ENCODE measurements at places on chromosomes 4 and X.

GRCh38 chr4:122086338-122087065 is 65.6 kb upstream of the BLTP1 start:
- no peak for DNase-seq

DNA sequence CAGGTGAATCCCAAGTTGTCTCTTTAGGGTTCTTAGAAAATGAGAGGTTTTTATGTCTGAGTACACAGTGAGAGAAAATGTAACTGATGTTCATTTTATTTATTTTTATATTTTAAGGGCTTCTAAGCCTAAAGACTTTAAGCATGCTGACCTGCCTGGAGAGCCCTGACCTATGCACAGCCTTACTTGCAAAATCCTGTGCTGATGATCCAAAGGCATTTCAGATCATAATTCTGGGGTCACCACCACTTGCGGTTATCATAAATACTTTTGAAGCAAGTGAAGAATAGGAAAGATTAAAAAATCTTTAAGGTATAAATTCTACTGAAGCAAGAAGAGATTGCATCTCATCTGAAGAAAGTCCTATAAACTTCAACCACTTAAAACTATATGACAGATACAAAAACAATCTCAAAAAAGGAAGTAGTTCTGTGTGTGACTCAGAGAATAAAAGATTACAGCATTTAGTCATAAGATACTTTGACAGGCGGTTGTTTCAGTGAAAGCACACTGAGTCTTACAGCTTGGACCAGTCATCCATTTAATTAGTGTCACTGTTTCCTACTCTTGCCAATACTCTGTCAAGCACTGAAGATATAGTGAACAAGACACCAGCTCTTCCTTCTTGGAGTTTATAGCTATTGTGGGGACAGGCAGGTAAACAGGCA is 245.2 kb upstream of the DIPK2B start:
- no peak for DNase-seq

DNA sequence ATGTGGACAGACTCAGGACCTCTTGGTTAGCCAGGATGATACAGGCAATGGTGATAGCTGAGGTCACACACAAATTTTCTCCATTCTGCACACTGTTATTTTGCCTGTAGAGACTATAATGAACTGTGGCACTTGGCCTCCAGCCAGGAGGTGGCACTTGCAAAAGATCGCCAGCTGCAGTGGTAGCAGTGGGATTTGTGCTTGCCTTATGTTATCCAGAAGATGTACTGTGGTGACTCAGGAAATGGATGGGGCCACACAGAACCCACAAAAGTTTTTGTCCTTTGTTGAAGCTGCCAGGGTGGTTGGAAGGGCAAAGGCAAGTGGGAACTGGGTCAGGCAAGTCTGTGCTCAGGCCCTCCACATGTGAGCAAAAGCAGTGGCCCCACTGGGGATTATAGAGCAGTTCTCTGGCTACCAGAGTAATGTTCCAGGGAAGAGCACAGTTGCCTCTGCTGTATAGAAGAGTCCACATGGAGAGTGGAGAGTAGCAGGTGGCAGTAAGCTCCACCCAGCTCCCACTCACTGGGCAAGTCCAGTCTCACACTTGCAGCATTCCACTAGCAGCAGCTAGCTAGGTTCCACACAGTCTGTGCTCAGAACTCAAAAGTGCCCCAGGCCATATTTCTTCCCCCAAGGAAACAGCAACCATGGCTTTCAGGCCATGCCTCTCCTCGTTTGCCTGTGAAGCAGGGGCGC is 5.9 kb upstream of the C4orf17 start:
- no peak for DNase-seq

DNA sequence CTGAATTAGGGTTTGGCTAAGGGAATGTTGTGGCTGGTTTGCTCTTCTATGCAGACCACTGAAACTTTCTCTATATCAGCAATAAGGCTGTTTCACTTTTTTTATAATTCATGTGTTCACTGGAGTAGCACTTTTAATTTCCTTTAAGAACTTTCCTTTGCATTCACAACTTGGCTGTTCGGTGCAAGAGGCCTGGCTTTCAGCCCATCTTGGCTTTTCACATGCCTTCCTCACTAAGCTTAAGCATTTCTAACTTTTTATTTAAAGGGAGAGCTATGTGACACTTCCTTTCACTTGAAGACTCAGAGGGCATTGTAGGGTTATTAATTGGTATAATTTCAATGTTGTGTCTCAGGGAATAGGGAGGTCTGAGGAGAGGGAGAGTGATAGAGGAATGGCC is 142.3 kb downstream of the SHROOM4 start:
- no peak for DNase-seq

DNA sequence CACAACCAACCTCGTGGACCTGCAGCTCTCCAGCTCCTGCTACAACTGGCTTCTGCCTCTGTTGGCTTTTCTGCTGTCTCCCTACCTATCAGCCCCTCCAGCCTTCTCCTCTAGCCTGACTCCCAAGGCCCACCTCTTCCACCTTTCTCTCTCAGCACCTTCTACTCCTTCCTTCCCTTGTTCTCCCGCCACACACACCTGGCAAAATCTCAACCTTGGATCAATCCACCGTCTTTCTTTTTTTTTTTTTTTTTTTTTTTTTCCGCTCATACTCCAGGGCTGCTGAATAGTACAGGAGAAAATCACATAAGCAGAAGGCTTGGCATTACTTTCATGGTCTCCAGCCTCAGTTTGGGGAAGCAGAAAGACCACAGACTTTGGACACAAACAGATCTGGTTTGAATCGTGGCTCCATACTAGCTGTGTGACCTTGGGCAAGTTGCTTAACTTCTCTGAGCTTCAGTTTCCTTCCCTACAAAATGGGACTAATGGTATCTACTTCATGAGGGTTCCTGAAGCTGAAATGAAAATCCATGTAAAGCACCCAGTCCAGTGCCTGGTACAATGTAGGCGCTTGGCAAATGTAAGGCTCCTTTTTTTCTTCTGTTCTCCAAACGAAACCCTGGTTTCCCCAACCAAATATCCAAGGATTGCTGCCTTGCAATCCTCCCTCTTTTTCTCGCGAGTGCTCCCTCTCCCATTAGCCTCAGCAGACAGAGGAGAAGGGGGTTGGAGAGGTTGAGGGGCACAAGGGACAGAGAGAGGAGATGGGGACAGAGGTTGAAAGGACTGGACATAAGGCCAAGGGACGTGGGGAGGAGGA is 1.7 kb downstream of the FGD1 start:
- DNase-seq: no peak

GRCh38 chrX:22968494-22968893 is 31.3 kb upstream of the DDX53 start:
- DNase-seq: no peak

DNA sequence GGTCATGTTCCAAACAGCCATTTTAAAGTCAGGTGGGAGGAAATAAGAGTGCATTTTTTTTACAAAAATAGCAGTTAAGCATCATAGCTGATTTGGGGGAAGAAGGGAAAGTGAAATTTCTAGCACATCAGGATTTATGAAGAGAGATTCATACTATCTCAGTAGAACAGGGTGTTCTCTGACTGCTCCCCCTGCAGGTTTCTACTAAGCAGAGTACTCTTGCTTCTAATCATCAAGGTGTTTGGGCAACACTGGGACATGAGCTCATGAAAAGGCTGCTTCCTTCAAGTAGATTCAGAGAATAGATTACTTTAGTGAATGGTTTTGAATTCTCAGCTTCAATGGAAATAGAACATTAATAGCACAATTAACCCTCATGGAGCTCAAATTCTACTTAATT is 591.4 kb upstream of the PCDH10 start:
- no peak for DNase-seq

GRCh38 chr4:108365551-108365950 is 196.8 kb upstream of the LEF1 start:
- no peak for DNase-seq

DNA sequence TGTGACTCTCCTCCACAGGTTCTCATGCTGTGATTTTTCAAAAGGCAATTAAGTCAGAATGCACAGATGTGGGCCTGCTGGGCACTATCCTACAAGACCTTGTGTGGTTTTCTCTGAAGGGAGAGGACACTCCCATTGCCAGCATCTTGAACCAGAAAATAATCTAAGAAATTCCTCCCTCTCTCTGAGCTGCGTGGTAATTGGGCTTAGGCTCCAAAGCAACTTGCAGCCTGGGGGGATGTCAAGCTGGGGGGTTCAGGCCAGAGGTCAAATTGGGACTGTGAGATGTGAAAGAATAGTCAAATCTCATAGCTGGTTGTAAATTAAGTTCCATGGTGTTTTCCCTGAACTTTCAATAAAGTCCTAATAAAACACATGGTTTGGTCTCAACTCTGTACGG is 350.6 kb upstream of the SLC7A11 start:
- DNase-seq: no peak

DNA sequence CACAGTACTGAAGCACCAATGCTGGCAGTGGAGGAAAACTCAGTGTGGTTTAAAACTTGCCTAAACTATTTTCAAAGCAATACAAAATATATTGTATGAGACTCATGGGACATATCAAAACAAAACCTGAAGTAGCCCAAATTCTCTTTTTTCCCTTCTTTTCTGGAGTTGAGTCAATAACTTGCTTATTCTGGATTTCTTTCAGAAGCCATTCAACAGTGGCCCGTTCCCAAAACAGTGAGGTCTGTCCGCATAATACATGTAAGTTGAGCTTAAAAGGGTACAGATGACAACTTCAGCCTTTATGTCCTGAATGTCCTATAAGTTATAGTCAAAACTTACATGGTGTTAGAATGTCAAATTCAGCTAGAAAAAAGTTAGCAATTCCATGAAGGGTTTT is 100.8 kb downstream of the SHISA3 start:
- no peak for DNase-seq

DNA sequence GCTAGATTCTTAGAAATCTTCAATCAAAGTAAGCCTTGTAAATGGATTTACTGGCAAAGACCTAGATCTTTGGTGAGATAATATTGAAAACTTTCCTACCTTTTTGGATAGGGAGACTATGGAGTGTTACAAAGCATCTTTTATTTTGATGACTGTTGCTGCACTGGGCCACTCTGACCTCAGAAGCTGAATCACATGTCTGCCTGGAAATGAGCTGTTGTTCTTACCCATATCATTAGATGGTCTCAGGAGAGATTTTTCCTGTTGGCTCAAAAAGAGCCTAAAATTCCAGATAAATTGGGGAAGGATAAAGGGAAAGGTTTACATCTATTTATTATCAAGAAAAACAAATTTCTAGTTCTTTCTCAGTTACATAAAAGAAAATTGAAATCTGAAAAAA is 127.5 kb upstream of the BMP3 start:
- DNase-seq: no peak

DNA sequence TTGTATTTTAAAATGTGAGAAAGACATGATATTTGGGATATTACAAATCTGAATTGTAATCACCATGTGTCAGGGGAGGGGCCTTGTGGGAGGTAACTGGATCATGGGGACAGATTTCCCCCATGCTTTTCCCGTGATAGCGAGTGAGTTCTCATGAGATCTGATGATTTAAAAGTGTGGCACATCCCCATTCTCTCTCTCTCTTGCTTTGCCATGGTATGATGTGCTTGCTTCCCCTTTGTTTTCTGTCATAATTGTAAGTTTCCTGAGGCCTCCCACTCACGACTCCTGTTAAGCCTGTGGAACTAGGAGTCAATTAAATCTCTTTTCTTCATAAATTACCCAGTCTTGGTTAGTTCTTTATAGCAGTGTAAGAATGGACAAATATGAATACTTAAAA is 39.0 kb downstream of the CCDC158 start:
- no peak for DNase-seq

- no peak for DNase-seq
Measured at GRCh38 chr4:98677799-98678198, 19.4 kb upstream of the TSPAN5 start.

DNA sequence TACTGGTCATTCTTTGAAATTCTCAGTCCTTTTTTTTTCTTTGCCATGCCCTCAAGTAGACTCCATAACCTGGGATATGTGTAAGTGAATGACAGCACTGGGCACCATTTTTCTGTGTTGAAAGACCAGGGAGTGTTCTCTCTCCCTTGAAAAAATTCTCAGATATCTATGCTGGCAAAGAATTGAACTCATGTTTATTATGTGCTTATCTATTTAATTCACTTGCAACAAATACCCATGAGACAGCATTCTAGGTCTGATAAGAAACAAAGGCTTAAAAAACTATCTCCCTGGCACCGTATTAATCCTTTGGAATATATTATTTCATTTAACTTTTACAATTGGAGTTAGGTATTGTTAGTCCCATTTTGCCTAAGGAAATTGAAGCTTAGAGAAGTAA is 36.7 kb downstream of the LARP7 start:
- DNase-seq: no peak

GRCh38 chrX:119685225-119686066 is 7.5 kb downstream of the SEPTIN6 start:
- peak; percentile 39 for DNase-seq

Data from T follicular helper cell (primary cell).